Erythroblast (primary cell): ENCODE measurements at places on chromosomes 3 and 15.

DNA sequence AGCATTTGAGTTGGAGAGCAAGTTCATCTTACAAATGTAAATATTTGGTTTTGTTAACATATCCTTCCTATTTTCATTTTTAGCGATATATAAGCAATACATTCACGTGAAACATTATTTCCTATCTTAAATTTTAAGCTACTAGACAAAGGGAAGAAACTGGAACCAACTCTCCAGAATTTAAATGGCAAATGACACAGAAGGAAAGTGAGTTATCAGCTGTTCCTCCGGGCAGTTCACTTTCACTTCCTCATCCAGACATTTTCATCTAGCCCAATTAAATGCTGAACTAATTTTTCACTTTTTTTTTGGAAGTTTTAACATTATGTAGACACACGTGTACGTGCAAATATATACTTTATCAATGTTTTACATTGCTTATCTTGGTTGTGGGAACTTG is 58.7 kb downstream of the MORC1 start:
- no peak for DNase-seq

- DNase-seq, result no peak
These were observed 27.4 kb downstream of the FOXL2NB start for GRCh38 chr3:138974462-138974861.

- no peak for DNase-seq
These were observed 24.7 kb downstream of the MAP3K13 start for GRCh38 chr3:185387646-185388045.

DNA sequence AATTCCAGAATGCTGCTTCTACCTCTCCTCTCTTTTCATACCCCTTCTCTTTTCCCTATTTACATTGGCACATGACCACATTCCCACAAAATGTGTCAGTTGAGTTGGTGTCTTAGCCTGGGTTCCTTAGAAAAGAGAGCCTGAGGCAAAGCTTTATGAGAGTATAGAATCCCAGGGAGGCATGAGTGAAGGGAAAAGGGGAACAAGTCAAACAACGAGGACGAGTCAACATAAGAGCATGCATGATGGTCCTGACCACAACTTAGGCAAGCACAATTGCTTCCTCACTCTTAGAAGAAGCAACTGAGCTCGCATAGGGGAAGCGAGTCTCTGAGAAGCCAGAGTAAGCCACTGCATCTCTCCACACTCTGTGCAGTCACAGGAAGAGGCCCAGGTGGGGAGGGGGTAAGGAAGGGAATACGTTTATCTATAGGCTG is 15.4 kb upstream of the ZNF774 start:
- no peak for DNase-seq

GRCh38 chr3:194279701-194280360 is 71.3 kb downstream of the CPN2 start:
- DNase-seq, result no peak

GRCh38 chr15:28987337-28987736 is 101.6 kb downstream of the APBA2 start:
- no peak for DNase-seq

DNA sequence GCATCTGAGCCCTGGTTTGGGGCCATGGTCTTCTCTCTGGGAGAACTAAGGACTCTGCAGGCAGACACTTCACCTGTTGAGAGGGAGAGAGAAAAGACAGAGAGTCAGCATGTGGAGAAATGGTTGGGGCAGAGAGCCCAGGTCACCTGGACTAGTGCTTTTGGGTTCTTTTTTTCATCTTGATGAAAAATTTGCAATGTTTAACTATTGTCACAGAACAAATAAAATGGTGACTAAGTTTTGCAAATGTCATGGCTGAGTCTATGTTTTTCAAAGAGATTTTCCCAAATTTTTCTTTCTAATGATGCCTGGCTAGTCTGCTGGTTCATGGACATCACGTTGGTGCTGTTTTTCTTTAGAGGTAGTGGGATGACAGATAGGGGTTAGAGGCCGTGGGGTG is 17.8 kb downstream of the FAH start:
- DNase-seq, result no peak

DNA sequence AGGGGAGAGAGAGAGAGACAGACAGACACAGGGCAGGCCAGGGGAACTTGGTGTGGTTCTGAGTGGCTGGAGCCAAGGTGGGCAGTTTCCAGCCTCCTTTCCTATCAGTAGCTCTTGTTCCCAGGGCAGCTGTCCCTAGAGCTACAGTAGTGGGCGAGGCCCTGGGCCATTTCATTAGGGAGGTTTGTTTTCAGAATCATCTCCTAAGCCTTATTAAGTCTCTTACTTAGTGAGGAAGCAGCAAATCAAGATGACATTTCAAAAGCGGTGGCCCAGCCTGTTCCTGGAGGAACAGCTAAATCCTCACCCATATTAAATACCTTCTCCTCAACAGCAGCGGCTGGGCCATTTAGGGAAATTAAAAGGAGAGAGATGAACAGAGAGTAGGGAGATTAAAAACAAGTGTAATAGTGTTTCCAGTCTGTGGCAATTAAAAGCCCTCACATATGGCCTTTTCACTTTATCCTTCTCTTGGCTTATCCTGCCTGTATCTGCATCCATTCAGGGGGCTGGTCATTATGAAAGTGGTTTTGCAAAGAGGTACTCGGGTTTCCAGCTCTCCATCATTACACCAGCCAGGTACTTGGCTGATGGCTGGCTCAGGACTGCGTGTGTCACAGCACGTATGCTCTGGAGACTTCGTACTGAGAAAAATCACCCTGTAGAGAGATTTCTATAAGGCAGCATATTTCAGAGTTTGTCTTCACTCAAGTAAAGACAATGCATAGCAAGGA is 91.9 kb upstream of the PRR23C start:
- no peak for DNase-seq
